Stimulated activated CD4-positive, alpha-beta T cell treated with anti-CD3 and anti-CD28 coated beads, Interleukin-1b, Interleukin-23, amount 100 ng/mL, for 1 hour (primary cell): ENCODE measurements at places on chromosomes 1 and 21.

DNA sequence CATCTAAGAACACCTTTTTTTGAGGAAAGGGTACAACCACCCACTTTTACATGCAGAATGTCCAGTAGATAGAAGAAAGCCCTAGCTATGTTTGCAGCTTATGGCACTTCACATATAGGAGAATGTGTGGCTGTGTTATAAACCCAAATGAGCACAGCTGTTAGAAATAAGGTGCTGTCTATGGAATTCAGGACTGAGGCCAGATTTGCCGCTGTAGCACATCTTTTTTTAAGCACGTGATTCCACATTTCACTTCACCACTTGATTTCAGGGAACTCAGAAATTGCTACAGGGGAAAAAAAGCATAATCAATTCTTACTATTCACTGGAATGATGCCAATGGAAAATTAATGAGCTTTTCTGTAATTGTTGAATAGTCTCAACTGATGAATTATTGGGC is 147.2 kb upstream of the ADAMTS5 start:
- no peak for DNase-seq

GRCh38 chr1:23896491-23896890 is 16.7 kb downstream of the CNR2 start:
- DNase-seq, result no peak

GRCh38 chr1:78101514-78101913 is 55.7 kb downstream of the GIPC2 start:
- no peak for DNase-seq

- DNase-seq, result no peak
These were observed 68.8 kb upstream of the SELENON start for GRCh38 chr1:25731148-25731547.

DNA sequence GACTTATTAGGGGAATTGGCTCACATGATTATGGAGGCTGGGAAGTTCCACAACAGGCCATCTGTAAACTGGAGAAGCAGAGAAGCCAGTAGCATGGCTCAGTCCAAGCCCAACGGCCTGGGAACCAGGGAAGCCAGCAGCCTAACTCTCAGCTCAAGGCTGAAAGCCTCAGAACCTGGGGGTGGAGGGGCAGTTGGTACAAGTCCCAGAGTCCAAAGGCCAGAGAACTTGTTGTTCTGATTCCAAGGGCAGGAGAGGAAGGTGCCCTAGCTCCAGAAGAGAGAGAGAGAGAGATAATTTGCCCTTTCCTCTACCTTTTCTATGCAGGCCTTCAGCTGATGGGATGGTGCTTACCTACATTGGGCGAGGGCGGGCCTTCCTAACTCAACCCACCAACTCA is 55.3 kb downstream of the MAN1C1 start:
- DNase-seq, result no peak

DNA sequence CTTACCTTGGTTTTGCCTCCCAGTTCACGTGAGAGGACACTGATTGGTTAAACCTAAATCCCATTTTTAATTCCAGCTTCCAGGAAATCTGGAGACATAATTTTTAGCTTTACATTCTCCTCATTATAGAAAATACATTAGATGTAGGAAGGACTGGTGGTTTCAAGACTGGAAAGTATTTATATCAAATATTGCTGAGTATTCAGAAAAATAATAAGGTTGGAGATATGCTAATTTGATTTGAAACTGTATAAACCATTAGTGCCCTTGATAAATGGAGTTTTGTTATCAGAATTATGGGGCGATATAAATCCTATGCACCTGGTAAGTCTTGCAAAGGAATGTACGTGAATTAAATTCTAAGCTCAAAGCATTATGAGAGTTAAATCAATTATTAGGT is 218.0 kb upstream of the ADGRL4 start:
- DNase-seq, result no peak

- no peak for DNase-seq
These were observed 16.9 kb upstream of the RGS16 start for GRCh38 chr1:182620924-182621585.

- no peak for DNase-seq
These were observed 27.4 kb downstream of the MORC3 start for GRCh38 chr21:36347278-36347961.

DNA sequence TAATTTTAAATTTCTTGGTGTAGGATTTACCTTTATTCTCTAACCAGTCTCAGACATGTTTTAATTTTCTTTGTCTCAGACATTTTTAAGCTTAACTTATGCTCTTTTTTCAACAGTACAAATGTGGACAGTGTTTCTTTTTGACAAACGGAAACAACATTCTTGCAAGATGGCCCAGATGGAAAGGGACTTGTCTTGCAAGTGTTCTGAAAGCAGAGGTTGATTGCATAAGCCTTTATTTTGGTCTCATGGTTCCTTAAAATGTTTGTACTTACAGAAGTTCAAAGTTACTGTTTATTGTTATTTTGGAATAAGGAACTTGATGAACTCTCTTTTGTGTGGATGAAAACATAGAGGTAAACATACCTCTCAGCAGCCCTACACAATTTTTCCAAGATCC is 22.9 kb downstream of the SMAP2 start:
- no peak for DNase-seq

DNA sequence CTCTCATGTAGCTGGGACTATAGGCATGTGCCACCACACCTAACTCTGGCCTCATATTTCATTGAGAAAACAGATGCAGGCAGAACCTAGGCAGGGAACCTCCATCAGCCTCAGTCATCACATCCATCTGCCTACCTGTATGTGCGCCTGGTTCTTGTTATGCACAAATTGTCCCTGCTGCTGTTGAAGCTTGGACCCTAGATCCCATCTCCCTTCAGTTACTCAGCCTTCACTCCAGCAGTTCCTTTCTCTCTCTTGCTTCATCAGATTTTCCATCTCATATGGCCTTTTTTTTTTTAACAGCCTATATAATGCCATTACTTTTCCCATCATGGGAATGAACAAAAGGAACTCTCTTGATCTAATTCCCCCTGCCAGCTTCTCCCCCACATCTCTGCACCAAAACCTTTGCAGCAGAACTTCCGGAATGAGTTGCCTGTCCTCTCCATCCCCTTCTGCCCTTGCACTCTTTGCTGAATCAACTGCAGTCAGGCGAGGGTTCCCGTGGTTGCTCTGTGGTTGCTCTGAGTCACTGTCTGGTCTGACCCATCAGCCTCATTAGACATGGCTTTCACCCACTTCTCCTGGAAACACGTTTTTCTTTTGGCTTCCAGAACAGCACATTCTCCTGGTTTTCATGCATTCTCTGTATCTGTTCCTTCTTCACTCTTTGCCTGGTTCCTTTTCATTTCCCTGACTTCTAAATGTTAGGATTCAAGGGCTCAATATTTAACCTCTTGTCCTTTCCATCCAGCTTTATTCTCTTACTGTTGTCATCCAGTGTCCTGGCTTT is 41.5 kb downstream of the UBE4B start:
- DNase-seq, result peak; percentile 0

- DNase-seq, result no peak
These were observed 77.5 kb upstream of the DNAJC6 start for GRCh38 chr1:65231718-65232330.

GRCh38 chr21:44800103-44800502 is 1.5 kb downstream of the UBE2G2 start:
- no peak for DNase-seq
